ENCODE measurements at places on chromosomes 1 and 21. TPM values are rescaled to one million over a fixed set of nuclear protein-coding genes. Genes with fewer than 3 reads are reported as not detected.

DNA sequence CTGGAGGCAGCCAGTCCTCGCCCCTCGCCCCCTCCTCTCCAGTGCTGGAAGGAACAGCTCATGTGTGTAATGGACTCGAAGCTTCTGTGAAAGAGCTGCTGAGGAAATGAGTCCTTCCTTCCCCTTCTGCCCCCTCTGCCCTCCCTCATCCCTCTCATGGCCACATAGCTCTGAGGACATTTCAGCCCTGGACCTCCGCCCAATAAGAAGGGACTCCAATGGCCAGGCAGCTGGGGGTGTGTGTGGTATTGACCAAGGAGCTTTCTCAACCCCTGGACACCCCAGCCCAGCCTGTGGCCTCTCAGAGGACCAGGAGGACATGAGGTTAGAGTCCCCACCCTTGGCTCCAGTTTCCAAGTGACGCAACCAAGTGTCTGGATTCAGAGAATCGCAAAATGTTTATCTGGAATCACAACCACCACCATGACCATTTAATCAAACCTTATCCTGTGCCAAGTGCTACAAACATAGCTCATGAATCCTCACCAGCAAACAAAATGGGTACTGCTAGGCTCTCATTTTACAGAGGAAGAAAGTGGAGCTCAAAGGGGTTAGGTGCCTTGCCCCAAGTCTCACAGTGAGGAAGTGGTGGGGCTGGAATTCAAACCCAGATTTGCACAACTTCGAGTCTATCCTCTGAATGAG, 47.8 kb upstream of the ECE1 start:
- peaks cover 87% of the 10 kb centered on the region for H3K4me1 ChIP-seq
- H3K36me3 ChIP-seq = no peaks in the 10 kb centered on the region
- no peak overlapping the region for H3K27ac ChIP-seq
- no peak for DNase-seq

Gene CGN
- total RNA-seq = 1.6 TPM

DNA sequence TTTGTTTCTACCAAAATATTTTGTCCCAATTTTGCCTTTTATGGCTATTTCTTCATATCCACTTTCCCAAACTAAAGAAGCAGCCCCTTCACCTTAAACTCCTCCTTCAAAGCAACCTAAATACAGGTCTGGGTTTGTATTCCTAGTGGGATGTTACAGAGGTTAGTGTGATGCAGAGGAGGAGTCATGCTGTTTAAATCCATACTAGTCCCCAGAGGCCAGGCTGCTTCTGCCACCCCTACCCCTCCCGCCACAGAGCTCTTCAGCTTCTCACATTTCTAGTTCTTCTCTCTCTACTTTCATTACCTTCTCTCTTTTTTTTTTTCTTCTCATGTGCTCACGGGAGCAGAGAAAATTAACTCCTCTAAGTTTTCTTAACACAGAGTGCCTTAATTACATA, 29.3 kb downstream of the SELL start:
- H3K4me1 ChIP-seq = peaks cover 64% of the 10 kb centered on the region
- H3K27ac ChIP-seq = no peak overlapping the region
- H3K4me3 ChIP-seq = no peak overlapping the region
- H3K36me3 ChIP-seq = no peaks in the 10 kb centered on the region
- H3K27me3 ChIP-seq = no peaks in the 10 kb centered on the region

DNA sequence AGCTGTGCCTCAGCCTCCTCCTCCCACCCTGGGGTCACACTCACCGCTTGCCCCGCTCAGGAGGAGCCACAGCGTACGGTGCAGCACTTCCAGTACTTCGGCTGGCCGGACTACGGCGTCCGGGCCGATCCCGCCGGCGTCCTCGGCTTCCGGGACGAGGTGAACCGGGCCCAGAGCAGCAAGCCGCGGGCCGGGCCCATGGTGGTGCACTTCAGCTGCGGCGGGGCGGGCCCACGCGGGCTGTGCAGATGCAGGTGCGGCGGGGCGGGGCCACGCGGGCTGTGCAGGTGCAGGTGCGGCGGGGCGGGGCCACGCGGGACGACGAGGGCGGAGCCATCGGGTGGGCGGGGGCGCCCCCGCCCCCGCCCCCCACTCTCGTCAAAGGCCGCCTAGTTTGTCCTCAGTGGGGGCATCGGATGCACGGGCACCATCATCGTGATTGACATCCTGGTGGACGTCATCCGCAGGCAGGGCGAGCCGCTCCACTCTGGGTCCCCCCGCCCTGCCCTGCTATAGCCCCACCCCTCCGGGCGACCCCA, 5.5 kb downstream of the RNF223 start:
- peak; percentile 67 for DNase-seq
- no peaks in the 10 kb centered on the region for H3K27me3 ChIP-seq
- H3K4me1 ChIP-seq = peaks cover 13% of the 10 kb centered on the region
- no peak overlapping the region for H3K4me3 ChIP-seq

Gene METTL18
- 16.2 TPM for total RNA-seq

DNA sequence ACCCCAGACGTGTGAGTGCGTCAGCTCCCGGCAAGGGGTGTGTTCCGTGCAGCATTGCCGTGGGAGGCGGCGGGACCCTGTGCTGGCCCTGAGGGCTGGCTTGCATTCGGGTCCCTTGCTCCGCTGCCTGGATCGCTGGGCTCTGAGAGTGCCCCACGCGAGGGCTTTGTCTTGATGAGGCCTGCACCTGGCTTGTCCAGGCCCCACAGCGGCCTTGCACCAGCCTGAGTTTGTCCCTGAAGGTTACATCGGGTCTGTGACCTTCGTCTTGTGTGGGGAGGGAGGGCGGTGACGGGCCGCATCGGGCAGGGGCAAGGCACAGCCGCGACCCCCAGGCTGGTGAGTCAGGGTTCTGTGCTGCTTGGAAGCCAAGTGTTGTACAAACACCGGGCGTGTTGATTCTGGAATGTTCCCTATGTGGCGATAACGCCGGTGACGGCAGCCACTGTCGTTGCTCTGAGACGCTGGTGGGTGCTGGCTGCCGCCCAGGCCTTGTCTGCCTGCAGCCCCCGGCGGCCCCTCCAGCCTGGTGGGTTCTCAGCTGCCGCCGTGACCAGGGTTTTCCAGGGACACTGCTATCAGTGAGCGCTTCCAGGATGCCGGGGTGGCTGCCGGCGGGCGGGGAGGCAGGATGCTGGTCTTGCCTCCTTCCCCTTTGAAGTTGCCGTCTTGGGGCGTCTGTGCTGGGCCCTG, 42.9 kb downstream of the SLX9 start:
- H3K27ac ChIP-seq = no peak overlapping the region
- no peaks in the 10 kb centered on the region for H3K36me3 ChIP-seq
- H3K4me3 ChIP-seq = no peak overlapping the region
- no peak for DNase-seq
- no peaks in the 10 kb centered on the region for H3K4me1 ChIP-seq

Gene CRYBG2
- 1.3 TPM for total RNA-seq

DNA sequence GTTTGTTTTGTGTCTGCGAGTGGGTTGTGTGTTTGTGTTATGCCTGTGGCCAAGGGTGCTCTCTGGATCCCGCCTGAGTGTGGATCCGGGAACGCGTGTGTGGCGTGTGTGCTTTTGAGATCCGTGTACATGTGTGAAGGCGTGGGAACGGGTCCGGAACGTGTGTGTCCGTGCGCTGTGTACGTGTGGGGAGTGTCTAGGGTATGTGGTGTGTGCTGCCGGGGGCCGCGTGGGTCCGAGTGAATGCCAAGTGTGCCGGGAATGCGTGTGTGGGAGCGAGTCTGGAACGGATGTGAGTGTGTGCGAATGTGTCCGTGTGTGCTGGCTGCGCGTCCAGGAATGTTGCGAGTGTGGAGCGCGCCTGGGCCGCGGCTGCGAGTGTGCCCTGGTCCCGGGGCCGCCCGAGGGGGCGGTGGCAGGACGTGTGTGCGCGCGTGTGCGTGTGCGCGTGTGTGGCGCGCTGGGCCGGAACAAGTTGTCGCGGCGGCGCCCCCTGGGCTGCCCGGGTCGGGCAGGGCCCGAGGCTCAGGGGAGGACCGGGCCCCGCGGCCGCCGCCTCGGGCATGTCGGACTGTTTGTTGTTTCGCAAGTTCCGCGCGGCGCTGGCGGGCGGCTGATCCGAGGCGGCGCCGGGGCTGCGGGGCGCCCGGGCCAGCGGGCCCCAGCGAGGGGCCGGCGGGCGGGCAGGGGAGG, 953 bp downstream of the PTPRU start:
- no peak for DNase-seq
- peaks cover 31% of the 10 kb centered on the region for H3K27me3 ChIP-seq
- H3K4me3 ChIP-seq = peak overlapping the region; percentile 56
- H3K36me3 ChIP-seq = no peaks in the 10 kb centered on the region
- no peak overlapping the region for H3K27ac ChIP-seq

- no peaks in the 10 kb centered on the region for H3K4me1 ChIP-seq
- no peaks in the 10 kb centered on the region for H3K27me3 ChIP-seq
- DNase-seq = no peak
- H3K36me3 ChIP-seq = no peaks in the 10 kb centered on the region
- H3K27ac ChIP-seq = no peak overlapping the region
- no peak overlapping the region for H3K4me3 ChIP-seq
Observed at GRCh38 chr1:186770421-186770820, 58.3 kb upstream of the PLA2G4A start.

Gene PDZK1IP1
- not detected for total RNA-seq

DNA sequence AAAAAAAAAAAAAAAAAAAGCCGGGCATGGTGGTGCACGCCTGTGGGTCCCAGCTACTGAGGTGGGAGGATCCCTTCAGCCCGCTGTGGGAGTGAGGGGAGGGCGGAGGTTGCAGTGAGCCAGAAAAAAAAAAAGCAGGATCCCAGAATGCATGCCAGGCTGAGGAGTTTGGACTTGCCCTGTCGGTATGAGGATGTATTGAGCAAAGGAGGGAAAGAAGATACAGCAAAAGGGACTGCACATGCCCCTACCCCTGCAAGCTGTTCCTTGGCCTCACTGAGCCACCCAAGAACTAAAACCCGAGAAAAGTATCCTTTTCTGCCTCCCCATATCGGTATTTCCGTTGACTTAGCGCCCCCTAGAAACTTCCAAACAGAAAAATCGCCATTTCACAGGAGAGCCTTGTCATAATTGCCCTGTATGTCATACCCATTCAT, 1.3 kb upstream of the GPATCH4 start:
- no peak overlapping the region for H3K4me3 ChIP-seq
- no peaks in the 10 kb centered on the region for H3K27me3 ChIP-seq
- no peak overlapping the region for H3K27ac ChIP-seq
- DNase-seq = no peak
- H3K36me3 ChIP-seq = peaks cover 14% of the 10 kb centered on the region
- peaks cover 32% of the 10 kb centered on the region for H3K4me1 ChIP-seq

Gene TIAM1
- total RNA-seq = 37.3 TPM

DNA sequence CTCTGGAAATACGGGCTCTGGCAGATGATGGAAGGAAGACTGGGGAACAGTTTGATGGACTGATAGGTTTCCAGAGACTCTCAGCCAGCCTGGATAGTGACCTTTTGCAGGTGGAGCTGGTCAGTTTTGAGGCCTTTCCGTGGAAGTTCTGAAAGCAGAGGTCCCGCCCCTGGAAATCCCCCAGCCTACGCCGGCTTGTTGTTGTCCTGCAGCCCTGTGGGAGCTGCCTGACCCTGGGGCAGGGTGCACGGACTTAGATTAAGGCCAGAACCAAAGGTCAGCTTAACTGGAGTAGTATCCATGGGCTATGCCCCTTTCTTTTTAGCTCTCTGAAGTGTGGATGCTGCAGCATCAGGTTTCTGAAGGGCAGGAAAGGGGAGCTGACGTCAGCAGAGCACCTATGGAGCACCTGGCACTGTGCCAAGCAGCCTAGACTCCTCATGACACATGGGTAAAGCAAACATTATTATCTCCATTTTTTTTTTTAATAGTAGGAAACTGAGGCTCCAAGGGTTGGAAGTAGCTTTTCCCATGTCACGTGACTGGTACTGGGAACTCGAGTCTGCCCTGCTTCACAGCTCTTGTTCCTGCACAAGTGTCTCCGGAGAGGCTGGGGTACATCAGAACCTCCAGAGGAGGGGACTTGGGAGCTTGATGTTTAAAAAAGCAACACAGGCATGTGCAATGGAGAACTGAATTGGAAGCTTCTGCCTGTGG, 38.5 kb downstream of the IER5 start:
- DNase-seq = no peak
- no peak overlapping the region for H3K4me3 ChIP-seq
- H3K27me3 ChIP-seq = no peaks in the 10 kb centered on the region
- H3K27ac ChIP-seq = no peak overlapping the region
- H3K36me3 ChIP-seq = no peaks in the 10 kb centered on the region
- peaks cover 7% of the 10 kb centered on the region for H3K4me1 ChIP-seq

Gene FCRL1
- not detected for total RNA-seq

Gene KCNE1
- 0.11 TPM for total RNA-seq
